H9 (cell line): ENCODE measurements at places on chromosomes 2 and 18. TPM values are rescaled to one million over a fixed set of nuclear protein-coding genes. Genes with fewer than 3 reads are reported as not detected.

GRCh38 chr18:40313030-40313642 is 1641.9 kb upstream of the PIK3C3 start:
- no peak for DNase-seq

- no peak for DNase-seq
Observed at GRCh38 chr2:64525317-64525613, 1.1 kb downstream of the AFTPH start.

- DNase-seq, result no peak
Observed at GRCh38 chr2:209321076-209321475, 102.8 kb upstream of the MAP2 start.

DNA sequence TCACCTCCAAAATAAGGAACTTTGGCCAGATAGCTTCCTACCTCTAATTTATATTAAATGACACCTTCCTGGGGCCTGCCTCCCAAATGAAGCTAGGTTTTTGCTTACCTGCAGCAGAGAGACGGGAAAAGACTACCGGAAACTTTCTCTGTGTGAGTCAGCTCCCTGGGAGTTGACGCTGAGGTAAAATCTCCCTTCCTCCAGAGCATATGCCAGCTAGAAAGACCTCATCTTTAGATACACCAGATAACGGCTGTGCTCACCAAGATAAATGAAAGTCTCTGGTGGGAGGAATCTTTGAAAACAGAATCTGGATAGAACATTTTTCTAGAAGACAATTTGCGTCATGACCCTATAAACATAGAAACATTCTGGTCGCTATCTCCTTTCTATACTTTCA is 99.7 kb upstream of the RFX8 start:
- no peak for DNase-seq

GRCh38 chr2:3334392-3335345 is 42.9 kb downstream of the EIPR1 start:
- no peak for DNase-seq

DNA sequence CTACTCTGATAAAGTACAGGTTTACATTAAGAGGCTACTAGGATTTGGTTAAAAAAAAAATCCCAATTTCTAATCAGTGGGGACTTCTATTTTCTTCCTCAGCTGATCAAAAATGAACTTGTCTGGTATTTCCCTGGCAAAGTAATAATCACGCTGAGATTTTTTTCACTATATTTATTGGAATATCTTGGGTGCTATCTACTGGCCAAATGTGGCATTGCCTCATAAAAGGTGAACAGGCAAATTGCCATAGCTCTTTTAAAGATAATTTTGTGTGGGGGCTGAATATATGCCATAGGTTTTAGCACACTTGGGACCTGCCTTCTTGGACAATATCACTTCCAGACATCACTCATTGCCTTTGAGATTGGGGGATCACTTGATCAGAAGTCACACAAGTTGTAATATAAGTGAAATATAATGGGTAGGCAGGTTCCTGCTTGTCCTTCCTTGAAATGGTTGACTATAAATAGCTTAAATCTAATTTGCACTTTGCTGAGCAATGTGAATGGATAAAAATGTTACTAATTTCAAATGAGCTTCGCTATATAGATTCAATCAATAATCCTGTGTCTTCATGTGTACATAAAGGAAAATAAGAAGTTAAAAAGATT is 7.0 kb upstream of the NXPH2 start:
- DNase-seq, result no peak

GRCh38 chr18:47342566-47342965 is 91.1 kb upstream of the SKOR2 start:
- DNase-seq, result no peak

GRCh38 chr2:138034536-138034935 is 70.3 kb downstream of the HNMT start:
- DNase-seq, result no peak

- DNase-seq, result no peak
Observed at GRCh38 chr18:44871771-44872170, 191.1 kb downstream of the SETBP1 start.

GRCh38 chr2:9149726-9150567 is 56.7 kb upstream of the ASAP2 start:
- DNase-seq, result no peak

- DNase-seq, result no peak
Observed at GRCh38 chr18:33833842-33834241, 255.8 kb downstream of the ASXL3 start.

Gene GPR39
- 0.20 and 0.50 TPM in 2 replicates for total RNA-seq

Gene RESP18
- total RNA-seq, result not detected in 2 replicates

Gene INHBB
- 0.13 TPM in 2 replicates for total RNA-seq

Gene NR4A2
- total RNA-seq, result 1.5 and 2.0 TPM in 2 replicates

Gene COL3A1
- not detected in 2 replicates for total RNA-seq

Gene LCT
- 0.04 TPM in 2 replicates for total RNA-seq

Gene CIB4
- total RNA-seq, result not detected in 2 replicates

Gene RABL2A
- total RNA-seq, result 11.4 and 12.7 TPM in 2 replicates

Gene ARID5A
- total RNA-seq, result 3.8 and 4.5 TPM in 2 replicates
